ENCODE measurements at places on chromosomes 13 and 19.

DNA sequence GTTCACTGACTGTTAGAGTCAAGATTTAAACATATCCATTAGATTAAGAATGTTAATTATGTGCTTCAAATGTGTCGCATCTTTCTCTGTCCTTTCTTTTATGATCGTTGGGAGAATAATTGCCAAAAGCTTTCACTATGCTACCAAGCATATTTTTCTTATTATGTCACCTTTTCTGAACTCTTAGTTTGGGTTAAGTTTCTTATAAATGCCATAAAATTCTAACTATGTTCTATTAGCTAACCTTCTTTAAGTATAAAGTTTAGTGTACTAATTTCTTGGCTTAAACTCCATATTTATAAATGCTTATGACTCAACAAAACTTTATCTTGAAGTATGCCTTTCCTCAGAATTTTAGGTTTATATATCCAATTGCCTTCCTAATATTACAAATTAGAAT, 1759.4 kb downstream of the PCDH9 start:
- DNase-seq, result no peak

- no peak for DNase-seq
Measured at GRCh38 chr19:28475525-28475924, 737.4 kb downstream of the UQCRFS1 start.

DNA sequence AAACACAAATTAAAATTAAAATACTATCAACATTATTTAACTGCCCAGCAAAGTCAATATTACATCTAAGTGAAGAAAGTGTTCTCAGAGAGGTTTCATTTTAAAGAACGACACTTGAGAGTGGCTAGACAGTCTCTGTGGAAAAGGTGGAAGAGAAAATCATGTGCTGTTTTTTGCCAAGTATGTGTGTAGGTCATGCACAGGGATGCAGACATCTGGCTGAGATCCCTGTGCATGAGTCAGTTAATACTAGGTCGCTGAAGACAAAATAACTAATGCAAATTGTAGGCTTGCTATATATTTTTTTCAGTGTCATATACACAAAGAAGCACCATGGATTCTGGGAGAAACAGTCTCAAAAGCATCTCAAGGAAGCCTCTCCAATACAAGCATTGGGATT, 44.3 kb upstream of the ENOX1 start:
- DNase-seq, result no peak

DNA sequence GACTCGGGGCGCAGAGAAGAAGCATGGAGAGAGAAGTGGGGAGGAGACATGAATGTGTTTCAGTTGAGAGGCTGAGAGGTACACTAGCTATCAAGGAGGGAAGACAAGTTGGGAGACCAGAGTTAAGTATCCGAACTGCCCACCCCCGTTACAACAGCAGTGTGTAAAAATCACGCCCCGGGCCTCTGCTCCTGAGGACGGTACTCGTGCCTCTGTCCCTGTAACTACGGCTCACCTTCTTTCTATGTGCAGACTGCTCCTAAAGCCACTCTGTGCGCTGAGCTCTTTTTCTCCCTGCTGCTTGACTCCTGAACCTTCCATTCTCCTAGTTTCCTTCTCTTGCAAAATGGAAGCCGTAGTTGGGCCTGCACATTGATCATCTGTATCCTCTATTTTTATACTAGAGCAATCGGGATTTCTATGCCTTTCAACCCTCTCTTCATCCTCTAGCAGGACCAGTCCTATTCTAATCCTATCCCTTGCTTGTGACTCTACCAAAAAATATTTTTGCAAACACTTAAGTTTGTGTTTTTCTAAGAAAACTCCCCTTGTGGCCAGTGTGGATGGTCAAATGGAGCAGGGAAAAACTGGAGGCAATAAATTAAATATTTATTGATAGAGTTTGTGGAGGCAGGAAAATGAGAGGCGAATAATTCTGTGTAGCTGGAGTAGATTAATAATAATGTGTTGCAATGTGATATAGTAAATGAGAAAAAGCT, 569 bp downstream of the POLR1D start:
- no peak for DNase-seq

DNA sequence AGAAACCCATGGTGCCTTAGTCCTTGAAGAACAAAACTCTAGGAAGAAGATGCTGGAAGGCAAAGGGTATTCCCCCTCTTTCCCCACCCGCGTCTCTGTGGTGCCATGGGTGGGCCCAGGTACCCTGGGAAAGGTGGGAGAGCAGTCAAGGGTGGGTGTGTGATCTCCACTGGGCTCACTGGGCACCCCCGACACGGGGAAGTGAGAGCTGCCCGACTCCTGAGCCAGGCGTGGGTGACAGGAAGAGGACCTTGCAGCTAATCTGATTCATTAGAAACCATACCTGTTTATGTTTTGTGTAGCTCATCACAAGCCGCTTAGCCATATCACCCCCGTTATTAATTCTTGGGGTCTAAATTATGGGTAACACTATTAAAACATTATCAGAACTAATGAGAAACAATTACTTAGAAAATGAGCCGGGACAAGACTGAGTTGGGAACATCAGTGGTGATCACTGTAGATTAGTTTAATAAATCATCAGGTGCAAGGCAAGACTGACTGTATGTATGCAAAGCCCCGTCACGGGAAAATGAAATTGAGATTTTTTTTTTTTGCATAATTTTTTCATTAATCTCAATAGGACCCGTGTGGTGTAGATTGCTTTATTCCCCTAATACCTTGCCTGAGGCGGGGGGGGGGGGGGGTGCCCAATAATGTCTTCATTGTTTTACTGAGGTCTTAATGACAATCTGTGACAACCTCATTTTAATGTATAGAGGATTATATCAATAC, 77.3 kb downstream of the ZIC5 start:
- DNase-seq, result no peak
